Posterior vena cava (tissue), 2 donors: ENCODE measurements at places on chromosomes 4 and X. TPM values are rescaled to one million over a fixed set of nuclear protein-coding genes. Genes with fewer than 3 reads are reported as not detected.

TRPC5OS gene
- total RNA-seq = not detected

GRCh38 chrX:145817331-145818185 is at the start of gene SLITRK2:
Gene SLITRK2 (plus strand): TSS chrX:145817829. CDS start chrX:145822426, 4,597 bp downstream.
- DNase-seq = no peak

PPP2R3B gene
- total RNA-seq = 17.9 TPM

GABRQ gene
- total RNA-seq = not detected

GRCh38 chr4:30770049-30770549 is 49.9 kb downstream of the PCDH7 start:
- no peak for DNase-seq

GRCh38 chr4:87555773-87556619 is 26.8 kb upstream of the SPARCL1 start:
- no peak for DNase-seq

TMSB4X gene
- 3,954 TPM for total RNA-seq

USP17L21 gene
- not detected for total RNA-seq

SLC16A2 gene
- 18.4 TPM for total RNA-seq

DNA sequence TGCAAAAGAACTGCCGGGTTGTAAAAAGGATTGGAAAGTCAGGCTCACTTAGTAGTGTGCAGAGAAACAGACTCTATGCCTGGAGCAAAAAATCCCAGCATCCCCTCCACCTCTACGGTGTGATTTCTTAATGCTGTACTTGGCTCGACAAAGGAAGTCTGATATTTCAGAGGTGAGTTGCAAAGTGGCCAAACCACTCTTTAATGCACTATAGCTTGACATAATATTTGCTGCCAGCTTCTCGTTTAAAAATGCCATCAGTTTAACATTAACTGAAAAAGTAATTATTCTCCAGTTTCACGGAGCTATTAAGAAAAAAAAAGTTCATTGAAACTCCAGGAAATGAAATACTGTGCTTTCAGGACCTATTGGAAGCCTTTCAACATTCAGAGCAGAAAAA is 448.3 kb upstream of the ZFP42 start:
- DNase-seq = no peak

NAA15 gene
- total RNA-seq = 57.0 TPM

- DNase-seq = no peak
Observed at GRCh38 chr4:41693629-41694028, 54.9 kb downstream of the PHOX2B start.

CSAG1 gene
- not detected for total RNA-seq

DNA sequence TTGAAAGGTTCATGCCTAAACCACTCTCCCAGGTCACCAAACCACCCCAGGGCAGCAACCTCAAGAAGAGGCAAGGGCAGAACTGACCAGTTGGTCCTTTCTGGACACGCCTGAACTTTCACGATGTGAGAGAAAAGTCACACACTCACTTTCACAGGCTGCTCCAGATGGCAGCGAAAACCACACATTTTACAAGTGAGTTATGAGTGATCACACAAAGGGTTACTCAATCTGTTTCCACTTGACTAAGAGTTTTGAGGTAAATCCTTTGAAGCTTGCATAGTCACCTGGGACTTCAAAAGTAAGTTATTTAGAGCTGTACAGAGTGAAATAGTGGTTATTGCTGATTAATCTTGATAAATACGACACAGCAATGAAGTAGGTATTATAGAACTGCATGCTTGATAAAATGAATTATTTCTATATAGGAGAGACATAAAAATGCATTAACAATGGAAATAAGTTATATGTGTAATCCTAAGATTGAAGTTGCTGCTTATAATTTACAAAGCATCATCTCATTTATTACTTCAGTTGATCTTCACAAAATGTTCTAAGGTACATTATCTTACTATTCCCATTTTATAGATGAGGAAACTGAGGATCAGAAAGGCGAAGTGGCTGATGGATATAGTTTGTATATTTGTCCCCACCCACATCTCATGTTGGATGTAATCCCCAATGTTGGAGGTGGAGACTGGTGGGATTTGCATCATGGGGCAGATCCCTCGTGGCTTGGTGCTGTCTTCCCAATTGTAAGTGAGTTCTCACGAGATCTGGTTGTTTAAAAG is 103.0 kb upstream of the KLF3 start:
- DNase-seq = no peak

DGAT2L6 gene
- total RNA-seq = not detected

GRCh38 chr4:7978907-7979651 is 39.4 kb upstream of the AFAP1 start:
- no peak for DNase-seq

GRCh38 chr4:39900966-39901365 is 76.7 kb downstream of the PDS5A start:
- no peak for DNase-seq

- DNase-seq = no peak
Observed at GRCh38 chrX:82677286-82677685, 830.8 kb upstream of the POU3F4 start.

DNA sequence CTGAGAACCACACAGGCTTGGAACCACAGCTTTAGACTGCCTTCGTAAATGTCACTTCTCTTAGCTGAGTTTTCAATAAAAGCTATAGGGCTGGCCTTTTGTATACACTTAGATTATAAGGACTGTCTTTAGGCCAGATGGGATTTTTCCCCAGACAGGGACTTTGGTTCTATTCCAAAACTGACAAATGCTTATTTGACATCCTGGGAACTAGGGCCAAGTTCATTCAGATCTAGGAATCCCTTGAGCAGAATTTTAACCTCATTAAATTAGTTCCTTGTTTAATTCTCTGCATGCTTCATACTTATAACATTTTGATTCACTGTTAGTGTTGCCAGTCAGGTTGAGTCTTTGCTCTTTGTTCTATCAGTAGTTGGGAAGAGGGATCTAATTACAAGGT is 23.1 kb downstream of the ZRSR2 start:
- no peak for DNase-seq

DNA sequence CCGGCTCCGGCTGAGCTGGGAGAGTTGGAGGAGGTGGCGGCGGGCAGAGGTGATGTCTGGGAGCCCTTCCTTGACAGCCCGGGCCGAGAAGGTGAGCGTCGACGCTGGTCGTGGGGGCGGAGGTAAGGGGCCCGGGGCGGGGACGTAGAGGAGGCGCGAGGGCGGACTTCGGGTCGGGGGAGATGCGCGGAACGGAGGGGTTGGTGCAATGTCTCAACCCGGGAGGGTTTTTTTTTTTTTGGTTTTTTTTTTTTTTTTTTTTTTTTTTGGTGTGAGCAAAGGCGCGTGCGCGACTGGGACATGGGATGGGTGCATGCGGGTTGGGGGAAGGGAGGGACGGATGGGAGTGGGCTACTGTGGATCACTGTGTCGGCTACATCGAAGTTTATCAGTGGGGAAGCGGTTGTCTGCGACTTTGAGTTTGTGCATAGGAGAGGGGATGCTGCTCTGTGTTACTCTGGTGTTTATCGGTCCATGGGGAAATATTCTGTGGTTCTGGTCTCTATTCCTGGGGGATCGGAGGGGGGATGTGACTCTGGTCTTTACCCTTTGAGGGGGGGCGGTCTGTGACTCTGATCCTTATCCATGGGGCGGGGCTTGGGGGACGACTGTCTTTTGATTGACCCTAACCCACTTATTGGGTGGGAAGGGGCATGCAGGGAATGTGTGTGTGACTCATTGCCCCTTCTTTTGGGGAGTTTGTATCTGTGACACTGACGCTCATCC is 537 bp downstream of the RBM10 start:
- no peak for DNase-seq

DNA sequence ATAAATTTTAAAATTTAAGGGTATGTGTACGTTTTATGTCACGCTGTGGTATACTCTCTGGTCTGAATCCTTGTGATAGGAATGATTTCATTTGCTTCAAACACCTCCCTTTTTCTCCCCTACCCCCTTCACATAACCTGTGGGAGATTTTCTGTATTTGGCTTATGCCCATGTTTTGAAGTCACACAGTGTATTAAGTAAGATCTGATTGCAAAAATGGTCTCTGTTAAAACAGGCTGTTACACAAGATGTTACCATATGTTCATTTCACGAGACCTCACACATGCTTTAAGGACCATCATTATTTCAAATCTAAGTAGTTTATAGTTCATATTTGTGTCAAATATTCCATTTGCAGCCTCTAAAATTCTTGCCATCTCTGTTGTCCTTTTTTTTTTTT is 63.5 kb downstream of the TMEM131L start:
- DNase-seq = no peak

DNA sequence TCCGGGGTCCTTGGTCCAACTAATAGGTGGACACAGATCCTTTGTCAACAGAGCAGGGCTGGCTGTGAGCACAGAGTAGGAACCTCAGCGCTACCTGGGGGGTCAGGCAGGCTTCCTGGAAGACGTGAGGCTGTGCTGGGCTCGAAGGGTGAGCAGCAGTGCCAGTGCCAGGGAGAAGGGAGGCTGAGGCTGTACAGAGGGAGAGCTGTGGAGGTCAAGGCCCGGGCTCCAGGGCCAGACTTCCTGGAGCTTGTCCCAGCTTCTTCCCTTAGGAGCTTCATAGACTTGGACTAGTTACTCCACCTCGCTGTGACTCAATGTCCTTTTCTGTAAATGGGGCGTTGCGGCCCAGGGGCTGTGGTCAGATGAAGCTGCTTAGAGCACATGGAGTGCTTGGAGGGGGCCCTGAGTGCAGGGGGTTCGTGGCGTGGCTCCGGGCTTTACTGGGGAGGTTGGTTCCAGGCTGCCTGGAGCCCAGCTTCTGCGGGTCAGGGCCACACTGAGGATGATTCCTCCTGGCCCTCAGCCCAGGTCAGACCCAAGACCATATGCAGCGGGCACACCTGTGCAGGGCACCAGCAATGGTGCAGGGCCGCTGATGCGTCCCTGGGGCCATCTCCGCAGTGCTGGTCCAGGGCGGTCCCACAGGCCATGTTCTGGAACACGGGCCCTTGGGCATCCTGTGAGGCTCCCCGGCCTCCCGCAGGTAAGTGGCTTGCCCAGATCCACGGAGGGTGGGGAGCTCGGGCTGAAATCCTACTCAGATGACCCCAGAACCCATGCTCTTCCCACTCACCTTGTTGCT is 98.1 kb downstream of the DCTD start:
- DNase-seq = peak; percentile 71

- DNase-seq = peak; percentile 82
Observed at GRCh38 chr4:23945451-23946017, 55.7 kb upstream of the PPARGC1A start.

GRCh38 chr4:52576326-52576725 is 82.8 kb downstream of the USP46 start:
- no peak for DNase-seq

DNA sequence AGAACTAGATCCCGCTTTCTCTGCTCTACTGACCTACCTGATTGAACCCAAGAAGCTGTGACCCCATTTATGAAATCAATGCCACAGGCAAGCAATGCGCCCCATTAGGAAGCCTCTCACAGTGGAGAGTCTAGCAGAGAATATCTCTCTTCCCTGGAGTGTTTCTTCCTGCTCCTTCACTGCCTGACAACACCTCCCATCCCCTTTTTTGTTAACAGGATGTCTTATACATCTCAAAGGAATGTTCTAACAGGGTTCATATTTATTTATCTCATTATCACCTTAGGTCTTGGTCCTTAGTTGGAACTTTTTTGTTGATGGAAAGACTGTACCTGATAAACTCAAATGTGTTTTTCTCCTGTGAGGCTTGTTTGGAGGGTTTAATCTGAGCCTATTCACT is 35.5 kb downstream of the SLIT2 start:
- no peak for DNase-seq

DNA sequence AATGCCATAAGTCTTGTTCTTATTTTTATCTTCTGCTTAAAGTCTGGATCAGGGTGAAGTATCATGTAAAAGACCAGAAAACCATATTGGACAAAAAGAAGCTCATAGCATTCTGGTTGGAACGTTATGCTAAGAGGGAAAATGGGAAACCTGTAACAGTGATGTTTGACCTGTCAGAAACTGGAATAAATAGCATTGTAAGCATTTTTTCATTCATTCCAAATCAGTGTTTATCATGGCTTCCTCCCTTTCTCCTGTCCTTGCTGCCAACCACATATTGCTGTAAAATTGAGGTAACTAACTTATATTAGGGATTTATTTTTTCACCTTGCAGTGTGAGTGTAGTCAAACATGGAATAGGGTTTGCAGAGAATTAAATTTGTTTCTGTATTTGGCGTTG is 23.8 kb downstream of the MOSPD2 start:
- DNase-seq = no peak

DNA sequence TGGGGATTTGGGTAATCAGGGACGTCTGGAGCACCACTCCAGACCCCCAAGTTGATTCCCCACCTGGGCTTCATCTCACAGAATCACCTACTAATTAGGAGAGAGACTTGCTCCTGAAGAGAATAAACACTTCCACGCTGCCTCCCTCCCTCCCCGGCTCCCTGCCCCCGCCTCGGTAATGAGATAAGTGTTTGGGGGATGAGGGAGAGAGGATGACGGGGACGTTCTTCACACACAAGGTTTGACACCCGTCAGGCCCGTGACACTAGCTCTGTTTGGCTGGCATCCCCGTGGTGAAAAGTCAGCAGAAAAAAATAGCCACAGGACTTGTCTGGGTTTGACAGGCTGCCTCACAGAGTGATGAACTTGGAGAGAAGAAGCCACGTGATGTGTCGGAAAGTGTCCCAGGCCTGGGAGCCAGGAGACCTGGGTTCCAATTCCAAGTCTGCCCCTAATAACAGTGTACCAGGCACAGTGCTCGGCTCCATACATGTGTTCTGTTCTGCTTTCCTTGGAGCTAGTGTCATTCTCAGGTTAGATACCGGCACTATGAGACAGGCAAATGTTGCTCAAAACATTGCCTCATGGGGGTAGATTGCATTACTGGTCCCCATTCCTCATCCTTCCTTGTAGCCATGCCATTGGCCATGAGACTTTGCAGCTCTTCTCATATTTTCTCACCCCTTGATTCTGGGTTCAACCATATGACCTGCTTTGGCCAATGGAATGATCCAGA is 578.0 kb downstream of the BCOR start:
- DNase-seq = no peak

DNA sequence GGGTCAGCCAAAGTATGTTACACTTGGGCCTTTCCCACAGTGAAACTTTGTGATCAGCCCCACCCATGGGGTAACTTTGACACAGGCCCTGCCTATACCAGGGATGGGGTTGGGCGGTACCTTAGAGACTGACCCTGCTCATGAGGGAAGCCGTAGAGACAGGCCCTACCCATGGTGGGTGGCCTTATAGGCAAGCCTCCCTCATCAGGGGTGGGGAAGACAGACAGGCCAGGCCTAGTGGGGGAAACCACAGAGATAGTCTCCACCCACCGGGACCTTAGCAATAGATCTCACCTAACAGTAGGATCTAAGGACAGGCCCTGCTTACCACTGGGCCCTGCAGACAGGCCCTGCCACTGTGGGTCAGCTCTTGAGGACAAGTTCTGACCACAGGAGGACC is 6.8 kb downstream of the PLP2 start:
- DNase-seq = no peak
